B cell (primary cell): ENCODE measurements at places on chromosomes 4 and X. TPM values are rescaled to one million over a fixed set of nuclear protein-coding genes. Genes with fewer than 3 reads are reported as not detected.

The CTAG1B gene
- polyA plus RNA-seq: 0.09 TPM in 1 of 2 replicates, not detected in the other

The ESX1 gene
- not detected in 2 replicates for polyA plus RNA-seq

The TEX13B gene
- polyA plus RNA-seq: not detected in 2 replicates

The EXOC1L gene
- polyA plus RNA-seq: not detected in 2 replicates

The RTL9 gene
- not detected in 2 replicates for polyA plus RNA-seq

The KLB gene
- 0.01 and 0.09 TPM in 2 replicates for polyA plus RNA-seq

The HAND2 gene
- polyA plus RNA-seq: not detected in 2 replicates

The ARX gene
- polyA plus RNA-seq: not detected in 2 replicates

The IQSEC2 gene
- polyA plus RNA-seq: 0.45 and 0.58 TPM in 2 replicates

GRCh38 chr4:97656044-97656720 is 487.1 kb downstream of the STPG2 start:
- H3K27ac ChIP-seq: no peak overlapping the region
- H3K36me3 ChIP-seq: no peaks in the 10 kb centered on the region
- H3K4me1 ChIP-seq: no peaks in the 10 kb centered on the region
- no peak overlapping the region for H3K4me3 ChIP-seq

DNA sequence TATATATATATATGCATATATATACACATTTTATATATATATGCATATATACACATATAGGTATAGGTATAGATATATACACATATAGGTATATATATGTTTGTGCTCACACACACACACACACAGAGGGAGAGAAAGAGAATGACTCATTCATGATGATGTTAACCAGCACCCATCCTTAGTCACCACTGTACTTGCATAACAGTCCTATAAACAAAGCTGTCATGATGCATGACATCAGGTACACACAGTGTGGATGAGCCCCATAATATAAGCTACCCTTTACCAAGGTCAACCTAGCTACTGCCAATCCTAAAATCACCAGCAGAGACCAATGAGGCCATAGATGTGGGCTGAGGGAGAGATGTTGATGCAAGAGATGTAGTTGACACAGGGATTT is 1408.0 kb downstream of the RAPGEF2 start:
- H3K27ac ChIP-seq: no peak overlapping the region
- H3K27me3 ChIP-seq: no peaks in the 10 kb centered on the region
- H3K36me3 ChIP-seq: no peaks in the 10 kb centered on the region
- DNase-seq: no peak
- no peaks in the 10 kb centered on the region for H3K4me1 ChIP-seq

DNA sequence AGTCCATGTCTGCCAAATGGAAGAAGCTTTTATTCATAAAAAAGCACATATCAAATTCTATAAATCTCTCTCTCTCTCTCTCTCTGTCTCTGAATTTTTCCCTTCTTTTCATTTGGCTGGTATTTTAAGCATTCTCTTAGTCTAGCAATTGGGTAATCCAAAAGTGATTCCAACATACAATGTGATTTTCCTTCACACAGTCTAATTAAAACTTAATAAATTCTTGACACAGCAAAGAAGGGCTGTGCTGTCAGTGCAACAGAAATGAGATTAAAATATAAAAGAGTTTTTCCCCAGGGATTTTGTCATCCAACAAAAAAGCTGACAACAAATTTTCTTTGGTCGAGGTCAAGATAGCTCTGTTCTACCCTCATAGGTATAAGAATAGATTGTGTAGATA is 216.9 kb downstream of the CENPC start:
- no peaks in the 10 kb centered on the region for H3K4me1 ChIP-seq
- peaks cover 3% of the 10 kb centered on the region for H3K27me3 ChIP-seq
- no peak overlapping the region for H3K4me3 ChIP-seq
- H3K36me3 ChIP-seq: no peaks in the 10 kb centered on the region
- no peak overlapping the region for H3K27ac ChIP-seq
- no peak for DNase-seq

DNA sequence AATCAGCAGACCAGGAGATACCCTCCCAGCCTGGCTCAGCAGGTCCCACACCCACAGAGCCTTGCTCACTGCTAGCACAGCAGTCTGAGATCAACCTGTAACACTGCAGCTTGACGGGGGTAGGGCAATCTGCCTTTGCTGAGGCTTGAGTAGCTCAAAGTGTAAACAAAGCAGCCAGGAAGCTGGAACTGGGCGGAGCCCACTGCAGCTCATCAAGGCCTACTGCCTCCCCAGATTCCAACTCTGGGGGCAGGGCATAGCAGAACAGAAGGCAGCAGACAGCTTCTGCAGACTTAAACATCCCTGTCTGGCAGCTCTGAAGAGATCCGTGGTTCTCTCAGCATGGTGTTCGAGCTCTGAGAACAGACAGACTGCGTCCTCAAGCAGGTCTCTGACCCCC is 15.1 kb upstream of the GABRA2 start:
- H3K4me1 ChIP-seq: no peaks in the 10 kb centered on the region
- no peaks in the 10 kb centered on the region for H3K27me3 ChIP-seq
- no peak overlapping the region for H3K27ac ChIP-seq
- no peak for DNase-seq
- H3K4me3 ChIP-seq: no peak overlapping the region

DNA sequence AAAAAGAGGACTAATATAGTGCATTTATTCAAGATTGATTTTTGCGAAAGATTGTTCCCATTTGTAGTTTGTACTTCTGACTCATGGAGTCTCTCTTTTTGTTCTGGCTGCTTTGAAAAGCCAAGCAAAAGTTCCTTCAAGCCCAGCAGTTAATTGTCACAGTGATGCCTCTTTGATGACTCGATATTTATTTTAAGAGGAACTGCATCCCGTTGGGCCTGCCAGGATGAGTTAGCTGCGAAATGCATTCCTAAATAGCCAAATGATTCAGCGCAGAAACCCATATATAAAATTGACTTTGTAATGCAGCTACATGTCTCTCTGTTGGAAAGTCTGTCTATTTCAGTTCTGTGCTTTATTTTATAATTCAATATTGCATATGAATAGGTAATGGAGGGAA is 295.1 kb downstream of the GBA3 start:
- no peaks in the 10 kb centered on the region for H3K36me3 ChIP-seq
- no peak for DNase-seq
- no peak overlapping the region for H3K27ac ChIP-seq

- DNase-seq: no peak
- no peaks in the 10 kb centered on the region for H3K36me3 ChIP-seq
- no peak overlapping the region for H3K4me3 ChIP-seq
- no peaks in the 10 kb centered on the region for H3K27me3 ChIP-seq
- H3K4me1 ChIP-seq: no peaks in the 10 kb centered on the region
These were observed 20.3 kb downstream of the FGF13 start for GRCh38 chrX:138691186-138691585.

DNA sequence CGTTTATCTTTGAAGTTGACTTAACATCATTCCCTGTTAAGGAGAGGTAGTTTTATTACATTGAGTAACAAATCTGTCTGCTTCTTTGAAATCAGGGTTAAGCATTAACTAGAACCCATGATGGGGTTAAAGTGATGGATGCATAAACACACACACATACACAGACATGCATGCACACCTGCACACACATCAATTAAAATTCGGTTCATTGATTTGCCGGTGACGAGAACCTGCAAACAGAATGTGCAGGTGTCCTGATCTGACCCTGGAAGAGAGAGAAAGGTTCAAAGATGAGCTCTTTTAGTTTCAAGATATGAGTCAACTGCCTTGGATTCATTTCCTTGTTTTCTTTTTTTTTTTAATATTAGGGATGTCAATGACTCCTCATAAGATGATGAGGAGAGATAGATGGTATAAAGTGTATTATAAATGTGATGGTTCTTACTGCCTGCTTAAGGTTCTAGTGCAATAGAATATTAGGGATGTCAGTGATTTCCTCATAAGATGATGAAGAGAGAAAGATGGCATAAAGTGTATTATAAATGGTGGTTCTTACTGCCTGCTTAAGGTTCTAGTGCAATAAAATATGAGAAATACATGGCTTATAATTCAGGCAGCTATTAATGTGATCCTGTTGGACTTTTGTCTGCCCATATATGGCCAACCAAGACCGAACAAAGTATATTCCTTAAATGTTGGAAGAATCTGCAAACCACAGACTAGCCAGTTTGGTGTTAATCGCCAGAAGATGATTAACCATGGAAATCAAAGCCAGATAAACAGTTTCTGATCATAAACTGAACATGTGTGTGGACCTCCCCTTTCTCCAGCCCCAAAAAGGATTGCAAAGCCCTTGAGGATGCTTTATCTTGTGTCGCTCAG is 14.1 kb upstream of the CD99 start:
- no peak for DNase-seq
- no peaks in the 10 kb centered on the region for H3K27me3 ChIP-seq
- no peak overlapping the region for H3K27ac ChIP-seq

DNA sequence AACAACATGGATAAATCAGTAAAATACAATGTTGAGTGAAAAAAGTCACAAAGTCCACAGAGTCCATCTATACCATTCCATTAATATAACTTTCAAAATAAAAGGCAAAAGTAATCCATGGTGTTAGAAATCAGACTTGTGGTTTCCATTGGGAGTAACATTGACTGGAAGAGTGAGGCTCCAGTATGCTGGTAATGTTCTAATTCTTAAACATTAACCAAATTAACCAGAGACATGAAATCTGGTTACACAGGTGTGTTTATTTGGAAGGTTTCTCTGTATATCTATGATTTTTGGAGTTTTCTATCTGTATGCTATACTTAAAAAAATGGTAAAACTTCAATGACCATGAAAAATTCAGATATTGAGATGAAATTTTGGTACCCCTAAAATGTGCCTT is 42.6 kb downstream of the SULT1B1 start:
- no peak overlapping the region for H3K4me3 ChIP-seq
- H3K36me3 ChIP-seq: no peaks in the 10 kb centered on the region
- H3K4me1 ChIP-seq: no peaks in the 10 kb centered on the region

- H3K4me1 ChIP-seq: no peaks in the 10 kb centered on the region
- no peak overlapping the region for H3K4me3 ChIP-seq
- DNase-seq: no peak
- H3K27me3 ChIP-seq: no peaks in the 10 kb centered on the region
- H3K27ac ChIP-seq: no peak overlapping the region
These were observed 62.2 kb downstream of the SPANXN3 start for GRCh38 chrX:143455046-143455445.

DNA sequence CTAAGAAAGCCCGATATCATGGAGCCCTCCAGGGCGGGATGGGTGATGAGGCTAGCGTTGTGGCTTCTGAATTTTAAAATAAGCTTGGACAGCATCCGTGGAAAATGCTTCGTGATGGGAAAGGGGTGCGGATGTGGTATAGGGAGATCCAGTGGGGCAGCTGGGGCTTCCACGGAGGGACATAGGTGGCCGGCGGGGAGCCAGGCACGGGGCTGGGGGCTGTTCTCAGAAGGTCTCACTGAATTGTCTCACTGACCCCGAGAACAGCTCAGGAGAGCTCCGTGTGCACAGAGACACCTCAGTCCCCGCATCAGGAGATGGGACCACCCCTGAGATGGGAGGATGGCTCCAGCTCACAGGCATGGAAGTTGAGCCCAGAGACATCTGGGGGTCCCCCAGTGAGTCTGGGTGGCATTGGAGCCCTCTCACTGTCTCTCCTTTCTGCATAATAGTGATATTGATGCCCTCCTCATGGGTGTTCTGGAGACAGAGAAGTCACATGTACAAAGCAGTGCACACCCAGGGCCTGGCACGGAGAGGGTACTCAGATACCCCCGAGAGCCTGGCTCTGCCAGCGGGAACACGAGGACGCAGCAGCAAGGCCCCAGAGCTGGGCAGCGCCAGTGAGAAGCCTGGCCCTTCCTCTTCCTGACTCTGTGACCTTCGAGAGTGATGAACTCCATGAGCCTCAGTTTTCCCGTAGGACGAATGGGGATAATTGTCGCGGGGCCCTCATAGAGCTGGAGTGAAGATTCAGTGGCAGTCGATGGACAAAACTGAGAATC is 70.6 kb upstream of the PSAPL1 start:
- H3K27me3 ChIP-seq: no peaks in the 10 kb centered on the region
- H3K4me1 ChIP-seq: no peaks in the 10 kb centered on the region
- no peak overlapping the region for H3K4me3 ChIP-seq
- DNase-seq: no peak

DNA sequence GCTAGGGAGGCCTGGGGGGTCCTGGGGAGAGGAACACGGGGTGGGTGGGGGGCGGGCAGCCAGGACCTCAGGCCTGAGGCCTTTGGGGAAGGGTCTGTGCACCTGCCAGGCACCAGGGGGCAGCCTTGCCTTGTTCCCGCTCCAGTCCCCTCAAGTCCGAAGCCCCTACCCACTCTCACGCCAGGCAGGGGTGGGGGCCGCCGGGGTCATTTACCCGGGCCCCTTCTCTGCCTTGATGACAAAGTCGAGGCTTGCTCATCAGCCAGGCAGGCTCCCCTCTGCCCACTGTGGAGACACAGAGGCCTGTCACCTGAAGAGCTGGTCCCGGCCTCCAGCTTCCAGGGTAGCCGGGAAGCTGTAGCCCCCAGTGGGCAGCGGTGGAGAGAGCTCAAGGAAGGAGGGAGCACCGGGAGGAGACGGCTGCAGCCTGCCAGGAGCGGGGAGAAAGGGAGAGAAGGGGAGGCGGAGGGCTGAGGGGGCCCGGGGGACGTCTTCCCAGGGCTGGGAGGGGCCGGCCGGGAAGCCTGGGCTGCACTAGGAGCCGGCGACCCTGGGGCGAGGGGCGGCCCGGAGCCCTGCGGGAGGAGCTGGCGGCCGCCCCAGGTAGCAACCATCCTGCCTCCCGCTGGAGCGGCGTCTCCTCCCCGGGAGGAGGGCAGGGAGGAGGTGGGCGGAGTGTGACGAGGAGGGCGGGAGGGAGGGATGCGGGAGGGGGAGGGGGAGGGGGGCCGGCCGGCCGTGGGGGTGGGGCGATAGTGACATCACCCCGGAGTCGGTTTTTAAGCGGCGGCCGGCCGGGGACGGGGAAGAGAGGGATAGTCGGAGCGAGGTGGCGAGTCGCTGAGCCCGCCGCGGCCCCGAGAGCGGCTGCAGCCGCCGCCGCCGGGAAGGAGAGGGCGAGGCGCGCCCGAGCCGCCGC is at the start of gene SLC6A8:
Gene SLC6A8 (plus strand): TSS at position 806 of the 919 bp plus-strand sequence. CDS start 649 bp downstream, outside the sequence.
- no peak within 1 kb of the TSS for H3K27ac ChIP-seq
- no peaks in the 10 kb centered on the region for H3K4me1 ChIP-seq
- H3K27me3 ChIP-seq: no peaks in the 10 kb centered on the region
- H3K4me3 ChIP-seq: peak within 1 kb of the TSS; percentile 32
- no peaks in the 10 kb centered on the region for H3K36me3 ChIP-seq
- DNase-seq: peak; percentile 59

DNA sequence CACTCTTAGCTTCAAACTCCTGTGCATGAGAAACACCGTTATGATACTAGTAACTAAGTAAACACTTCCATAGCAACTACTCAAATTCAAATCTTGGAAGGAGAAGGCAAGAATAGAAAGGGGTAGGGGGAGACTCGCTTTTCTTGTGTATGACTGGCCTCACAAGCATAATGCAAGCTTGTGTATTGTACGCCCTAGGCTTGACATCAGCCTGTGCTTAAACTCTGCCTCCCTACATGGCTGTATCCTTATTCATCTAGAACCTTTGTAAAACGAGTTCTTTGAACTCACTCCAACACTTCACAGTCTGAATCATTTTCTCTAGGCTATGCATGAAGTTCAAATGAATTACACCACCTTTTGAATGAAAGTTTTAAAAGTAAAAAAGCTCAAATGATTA is 1071.2 kb upstream of the ADGRL3 start:
- H3K27ac ChIP-seq: no peak overlapping the region
- no peaks in the 10 kb centered on the region for H3K27me3 ChIP-seq
- no peaks in the 10 kb centered on the region for H3K4me1 ChIP-seq
- DNase-seq: no peak
- H3K36me3 ChIP-seq: no peaks in the 10 kb centered on the region
